ENCODE measurements at places on chromosomes 5 and 9. TPM values are rescaled to one million over a fixed set of nuclear protein-coding genes. Genes with fewer than 3 reads are reported as not detected.

DNA sequence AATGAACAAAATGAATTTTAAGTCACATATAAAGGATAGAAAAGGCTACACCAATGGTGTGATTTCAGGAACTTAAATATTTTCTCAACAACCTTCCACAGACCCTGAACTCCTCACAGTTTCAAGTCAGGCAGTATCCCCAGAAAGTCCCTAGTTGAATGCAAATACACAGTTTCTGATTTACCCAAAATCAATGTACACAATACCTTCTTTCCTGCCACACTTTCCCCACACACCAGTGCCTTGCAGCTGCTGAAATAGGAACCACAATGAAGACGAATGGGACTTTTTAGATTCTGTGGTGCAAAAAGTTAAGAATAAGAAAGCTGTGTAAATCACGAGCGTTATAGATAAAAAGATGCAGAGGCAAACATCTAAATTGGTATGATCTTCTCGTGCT is 552.4 kb upstream of the MEF2C start:
- H3K4me3 ChIP-seq = no peak overlapping the region
- H3K4me1 ChIP-seq = no peaks in the 10 kb centered on the region
- H3K36me3 ChIP-seq = no peaks in the 10 kb centered on the region
- DNase-seq = no peak

DNA sequence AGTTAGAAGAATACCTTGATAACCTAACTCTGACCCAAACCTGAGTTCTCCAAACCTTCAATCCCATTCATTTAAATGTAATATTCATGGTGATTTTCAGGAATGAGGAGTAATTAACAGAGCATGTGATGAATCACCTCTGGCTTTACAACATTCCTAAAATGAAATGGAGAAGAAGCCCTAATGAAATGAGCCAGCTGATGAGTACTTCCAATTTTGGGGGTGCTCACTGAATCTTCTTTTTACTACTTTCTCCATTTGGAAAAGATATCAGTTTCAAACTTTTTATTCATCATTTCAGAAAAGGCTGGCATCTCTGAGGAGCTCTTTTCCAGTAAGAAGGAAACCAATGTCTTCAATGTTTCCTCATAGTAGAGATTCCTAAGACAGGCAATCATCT is 2.9 kb upstream of the SPINK5 start:
- H3K36me3 ChIP-seq = no peaks in the 10 kb centered on the region
- H3K27me3 ChIP-seq = no peaks in the 10 kb centered on the region
- no peak overlapping the region for H3K27ac ChIP-seq
- H3K4me3 ChIP-seq = no peak overlapping the region
- no peak for DNase-seq

ELOVL7 gene
- 0.47 TPM for total RNA-seq

EQTN gene
- total RNA-seq = 0.05 TPM

NR4A3 gene
- total RNA-seq = 2.4 TPM

MARVELD2 gene
- 3.5 TPM for total RNA-seq

CYSRT1 gene
- 0.57 TPM for total RNA-seq

ADAMTS16 gene
- total RNA-seq = 0.14 TPM

LRRC70 gene
- 4.1 TPM for total RNA-seq

- peak overlapping the region; percentile 48 for H3K27ac ChIP-seq
- H3K36me3 ChIP-seq = peaks cover 21% of the 10 kb centered on the region
- no peak for DNase-seq
- H3K27me3 ChIP-seq = no peaks in the 10 kb centered on the region
Measured at GRCh38 chr9:127968042-127968441, 12.7 kb downstream of the EEIG1 start.

DNA sequence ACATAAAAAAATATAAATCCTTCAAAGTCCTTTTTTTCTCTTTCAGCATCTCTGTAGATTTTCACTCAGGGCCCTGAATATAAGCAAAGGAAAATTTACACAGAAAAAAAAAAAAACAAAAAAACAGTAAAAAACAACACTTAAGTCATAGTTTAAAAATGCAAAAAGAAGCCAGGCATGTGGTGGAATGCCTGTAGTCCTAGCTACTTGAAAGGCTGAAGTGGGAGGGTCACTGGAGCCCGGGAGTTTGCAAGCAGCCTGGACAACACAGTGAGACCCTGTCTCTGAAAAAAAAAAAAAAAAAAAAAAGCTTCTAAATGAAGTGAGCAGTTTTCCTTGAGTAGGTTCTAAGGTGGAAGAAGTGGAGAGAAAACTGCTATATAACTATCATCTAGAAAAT is 55.0 kb upstream of the BNC2 start:
- H3K4me3 ChIP-seq = no peak overlapping the region
- H3K4me1 ChIP-seq = no peaks in the 10 kb centered on the region
- DNase-seq = no peak
- H3K27me3 ChIP-seq = no peaks in the 10 kb centered on the region
- H3K36me3 ChIP-seq = no peaks in the 10 kb centered on the region

GRCh38 chr5:175288048-175288621 is 155.8 kb downstream of the DRD1 start:
- no peak for DNase-seq
- no peak overlapping the region for H3K4me3 ChIP-seq
- no peaks in the 10 kb centered on the region for H3K36me3 ChIP-seq
- no peak overlapping the region for H3K27ac ChIP-seq

DNA sequence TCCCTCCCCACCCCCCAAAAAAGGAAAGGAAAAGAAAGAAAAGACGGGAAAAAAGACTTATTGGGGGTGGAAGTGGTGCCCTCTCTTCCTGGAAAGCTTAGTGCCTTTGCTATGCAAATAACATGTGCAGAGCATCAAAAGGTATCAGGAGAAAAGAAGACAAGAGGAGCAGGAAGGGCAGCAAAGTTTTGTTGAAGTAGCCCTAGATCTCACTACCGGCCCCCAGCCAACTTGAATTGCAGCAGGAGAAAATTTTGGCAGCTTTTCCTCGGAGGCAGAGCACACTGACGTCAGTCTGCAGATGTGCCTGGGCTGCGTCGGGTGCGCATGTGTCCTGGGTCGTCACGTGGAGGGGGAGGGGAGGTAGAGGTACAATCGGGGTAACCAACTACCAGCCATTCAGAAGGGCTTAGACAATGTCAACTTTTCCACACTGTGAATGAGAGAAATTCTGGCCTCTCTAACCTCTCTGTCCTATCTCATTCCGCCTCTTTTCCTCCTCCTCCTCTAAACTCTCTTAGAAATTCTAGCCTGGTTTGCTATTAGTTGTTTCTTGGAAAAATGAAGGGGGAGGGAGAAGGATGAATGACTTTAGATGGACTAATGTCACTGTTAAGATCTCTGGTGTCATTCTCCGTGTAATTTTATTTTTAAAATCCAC is at the start of gene ADAMTS6:
Gene ADAMTS6, minus strand, starts transcription at position 286 of the 661 bp plus-strand sequence. CDS start 8,247 bp downstream, outside the sequence.
- peak within 1 kb of the TSS; percentile 93 for H3K27ac ChIP-seq
- H3K36me3 ChIP-seq = no peaks in the 10 kb centered on the region
- peak; percentile 86 for DNase-seq

DNA sequence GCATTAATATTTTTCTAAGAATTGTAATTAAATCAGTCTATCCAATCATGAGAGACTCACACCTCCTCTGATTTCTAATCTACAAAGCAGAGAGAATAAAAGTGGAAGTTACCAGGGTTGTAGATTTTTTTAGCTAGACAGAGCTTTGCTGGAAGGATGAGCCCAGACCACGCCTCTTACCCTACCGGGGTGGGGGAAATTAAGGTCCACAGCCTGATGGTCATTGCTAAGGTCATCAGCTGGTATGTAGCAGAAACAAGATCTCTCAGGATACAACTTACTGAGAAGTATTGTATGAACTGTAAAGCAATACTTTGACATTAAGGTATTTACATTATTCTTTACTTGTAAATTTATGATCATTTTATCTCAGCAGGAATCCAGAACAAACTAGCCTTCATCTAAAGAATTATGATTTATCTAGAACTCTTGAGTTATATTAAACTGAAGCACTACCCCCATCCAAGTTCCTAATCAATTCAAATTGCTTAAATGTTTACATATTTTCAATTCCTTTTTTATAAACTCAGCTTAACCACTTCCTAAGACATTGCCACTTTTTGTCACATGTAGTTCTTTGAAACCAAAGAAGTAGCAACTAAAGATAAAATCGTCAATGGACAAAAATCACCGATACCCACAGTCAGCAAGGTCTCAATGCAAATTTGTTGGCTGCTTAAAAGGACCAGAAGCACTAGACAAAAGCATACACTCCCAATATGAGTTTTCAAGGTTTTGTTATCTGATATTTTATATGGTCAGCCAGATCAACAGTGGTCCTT is 225.8 kb upstream of the DAPK1 start:
- no peak for DNase-seq
- H3K4me3 ChIP-seq = no peak overlapping the region
- H3K36me3 ChIP-seq = no peaks in the 10 kb centered on the region
- H3K4me1 ChIP-seq = no peaks in the 10 kb centered on the region

DNA sequence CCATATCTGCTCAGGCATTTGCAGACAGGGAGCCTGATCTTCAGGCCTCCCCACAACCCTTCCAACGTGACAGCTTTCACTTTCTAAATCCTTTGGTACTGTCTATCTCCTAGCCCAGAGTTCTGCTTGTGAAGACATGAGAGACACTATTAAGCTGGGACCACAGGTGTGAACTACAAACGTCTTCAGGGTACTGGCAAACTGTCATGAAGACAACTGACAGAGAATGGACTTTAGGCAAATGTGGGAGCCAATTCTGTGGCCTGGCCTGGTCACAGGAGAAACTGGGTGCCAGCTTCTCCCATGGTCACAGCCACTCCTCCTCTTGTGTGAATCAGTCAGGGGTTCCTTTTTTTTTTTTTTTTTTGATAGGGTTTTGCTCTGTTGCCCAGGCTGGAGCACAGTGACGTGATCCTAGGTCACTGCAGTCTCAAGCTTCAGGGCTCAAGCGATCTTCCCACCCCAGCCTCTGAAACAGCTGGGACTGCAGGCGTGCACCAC is 10.4 kb downstream of the TRIM14 start:
- peak; percentile 80 for DNase-seq
- H3K36me3 ChIP-seq = peaks cover 41% of the 10 kb centered on the region
- peak overlapping the region; percentile 98 for H3K27ac ChIP-seq
- no peaks in the 10 kb centered on the region for H3K27me3 ChIP-seq

DNA sequence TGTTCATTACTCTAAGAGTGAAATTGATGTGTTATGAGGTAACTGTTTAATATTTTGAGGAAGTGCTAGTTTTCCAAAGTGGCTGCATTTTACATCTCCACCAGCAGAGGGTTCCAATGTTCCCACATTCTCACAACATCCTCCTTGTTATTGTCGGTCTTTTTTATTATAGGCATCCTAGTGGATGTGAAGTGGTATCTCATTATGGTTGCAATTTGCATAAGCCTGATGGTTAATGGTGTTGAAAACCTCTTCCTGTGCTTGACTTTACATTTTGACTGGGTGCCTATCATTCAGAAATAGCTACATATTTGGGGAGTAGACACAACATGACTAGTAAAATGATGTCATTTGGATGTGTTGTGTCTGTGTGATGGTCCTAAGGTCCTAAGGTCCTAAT is 143.6 kb downstream of the MRPS30 start:
- H3K27ac ChIP-seq = no peak overlapping the region
- H3K4me1 ChIP-seq = no peaks in the 10 kb centered on the region
- no peaks in the 10 kb centered on the region for H3K36me3 ChIP-seq
- H3K4me3 ChIP-seq = no peak overlapping the region

- H3K27ac ChIP-seq = no peak overlapping the region
- no peaks in the 10 kb centered on the region for H3K27me3 ChIP-seq
- H3K36me3 ChIP-seq = no peaks in the 10 kb centered on the region
- no peaks in the 10 kb centered on the region for H3K4me1 ChIP-seq
- DNase-seq = no peak
Measured at GRCh38 chr9:80538976-80539375, 967.2 kb downstream of the TLE4 start.

GRCh38 chr9:125687163-125687863 is 19.7 kb downstream of the MAPKAP1 start:
- no peaks in the 10 kb centered on the region for H3K36me3 ChIP-seq
- no peaks in the 10 kb centered on the region for H3K27me3 ChIP-seq
- H3K4me1 ChIP-seq = no peaks in the 10 kb centered on the region
- no peak overlapping the region for H3K4me3 ChIP-seq

- peaks cover 79% of the 10 kb centered on the region for H3K27me3 ChIP-seq
- H3K4me3 ChIP-seq = no peak overlapping the region
- H3K27ac ChIP-seq = no peak overlapping the region
- H3K4me1 ChIP-seq = no peaks in the 10 kb centered on the region
- DNase-seq = no peak
- H3K36me3 ChIP-seq = no peaks in the 10 kb centered on the region
Measured at GRCh38 chr5:139849501-139849900, 53.9 kb downstream of the PSD2 start.

DNA sequence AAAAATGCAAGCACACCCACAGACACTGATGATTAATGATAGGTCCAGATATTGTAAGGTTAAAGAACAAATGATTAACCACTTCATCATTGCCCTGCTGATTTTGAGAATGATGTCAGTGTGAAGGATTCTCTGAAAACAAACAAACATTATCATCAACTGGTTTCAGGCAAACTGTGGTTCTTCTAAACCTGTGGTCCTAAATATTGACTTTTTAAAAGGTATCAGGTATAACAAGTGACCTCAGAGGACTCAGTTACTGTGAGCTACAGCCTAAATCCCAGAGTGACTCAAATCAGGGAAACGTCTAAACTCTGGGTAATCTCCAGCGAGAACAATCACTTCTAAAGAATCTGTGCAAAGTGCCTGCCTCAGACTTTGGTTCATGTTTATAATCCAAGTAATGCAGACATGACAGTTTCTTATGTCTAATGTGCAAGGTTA is 172.3 kb upstream of the CDH6 start:
- no peaks in the 10 kb centered on the region for H3K36me3 ChIP-seq
- H3K4me3 ChIP-seq = no peak overlapping the region
- no peak overlapping the region for H3K27ac ChIP-seq
- no peaks in the 10 kb centered on the region for H3K4me1 ChIP-seq

DNA sequence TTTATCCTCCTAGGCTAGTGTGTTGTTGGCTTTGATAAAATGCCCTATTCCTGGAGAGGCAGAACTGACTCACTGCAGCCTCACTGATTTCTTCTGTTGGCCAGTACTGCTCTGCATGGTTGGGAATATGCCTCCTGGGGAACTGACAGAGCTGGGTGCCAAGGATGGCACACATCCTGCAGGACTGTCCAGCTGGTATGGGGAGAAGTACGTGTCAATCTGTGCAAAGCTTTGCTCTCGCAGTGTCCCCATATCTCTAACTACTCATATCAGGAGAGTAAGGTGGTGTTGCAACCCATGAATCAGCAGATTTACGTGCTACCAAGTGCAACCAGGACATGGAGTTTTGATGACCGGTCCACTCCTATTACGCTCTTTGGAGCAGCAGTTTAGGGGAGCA is 74.7 kb downstream of the TEK start:
- H3K27ac ChIP-seq = no peak overlapping the region
- no peaks in the 10 kb centered on the region for H3K4me1 ChIP-seq
- no peaks in the 10 kb centered on the region for H3K36me3 ChIP-seq
- no peak for DNase-seq
- no peaks in the 10 kb centered on the region for H3K27me3 ChIP-seq

GRCh38 chr5:154487541-154487940 is 9.5 kb upstream of the HAND1 start:
- peaks cover 93% of the 10 kb centered on the region for H3K27me3 ChIP-seq
- no peak for DNase-seq
- no peaks in the 10 kb centered on the region for H3K4me1 ChIP-seq
- no peak overlapping the region for H3K4me3 ChIP-seq
- H3K36me3 ChIP-seq = no peaks in the 10 kb centered on the region

- no peaks in the 10 kb centered on the region for H3K36me3 ChIP-seq
- H3K4me1 ChIP-seq = peaks cover 47% of the 10 kb centered on the region
- H3K4me3 ChIP-seq = no peak overlapping the region
- H3K27ac ChIP-seq = no peak overlapping the region
Measured at GRCh38 chr5:135438636-135439221, 8.4 kb downstream of the DCANP1 start.

Data from thymus (tissue), 14 donors.